IPS DF 19.7 (cell line): ENCODE measurements at places on chromosomes 16 and 17.

GRCh38 chr16:77553130-77553529, 118.3 kb upstream of the ADAMTS18 start:
- DNase-seq = no peak

DNA sequence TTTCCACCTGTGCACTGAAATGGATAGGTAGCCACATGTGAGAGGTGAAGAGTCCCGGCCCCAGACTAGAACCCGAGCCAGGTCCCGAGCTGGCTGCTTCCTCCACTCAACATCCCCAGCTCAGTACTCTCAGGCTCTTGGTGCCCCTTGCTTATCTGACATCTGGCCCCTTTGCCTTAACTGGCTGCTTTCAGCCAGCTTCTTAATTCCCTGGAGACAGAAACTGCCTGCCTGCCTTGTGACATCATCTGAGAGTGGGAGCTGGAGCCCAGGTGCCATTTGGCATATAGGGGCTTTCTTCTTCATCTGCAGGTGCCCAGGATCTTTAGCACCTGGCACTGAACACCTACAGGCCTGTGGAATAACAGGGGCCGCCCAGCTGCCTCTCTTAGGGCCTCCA, 8.9 kb downstream of the CHAD start:
- DNase-seq = no peak

DNA sequence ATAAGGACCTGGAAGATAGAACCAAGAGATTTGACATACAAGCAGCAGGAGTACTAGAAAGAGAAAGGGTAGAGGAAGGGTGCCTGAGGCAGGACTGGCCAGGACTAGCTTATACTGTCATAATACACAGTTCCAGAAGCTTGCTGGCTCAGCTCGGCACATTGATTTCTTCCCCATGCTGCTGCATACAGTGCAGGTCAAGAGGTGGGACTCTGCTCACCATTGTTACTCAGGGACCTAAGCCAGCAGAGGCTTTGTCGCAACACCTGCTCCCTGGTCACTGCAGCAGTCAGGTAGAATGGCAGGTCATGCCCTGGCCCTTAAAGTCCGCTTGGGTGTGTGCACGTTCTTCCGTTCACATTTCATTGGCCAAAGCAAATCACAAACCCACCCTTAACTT, 32.8 kb downstream of the LDHD start:
- DNase-seq = no peak

DNA sequence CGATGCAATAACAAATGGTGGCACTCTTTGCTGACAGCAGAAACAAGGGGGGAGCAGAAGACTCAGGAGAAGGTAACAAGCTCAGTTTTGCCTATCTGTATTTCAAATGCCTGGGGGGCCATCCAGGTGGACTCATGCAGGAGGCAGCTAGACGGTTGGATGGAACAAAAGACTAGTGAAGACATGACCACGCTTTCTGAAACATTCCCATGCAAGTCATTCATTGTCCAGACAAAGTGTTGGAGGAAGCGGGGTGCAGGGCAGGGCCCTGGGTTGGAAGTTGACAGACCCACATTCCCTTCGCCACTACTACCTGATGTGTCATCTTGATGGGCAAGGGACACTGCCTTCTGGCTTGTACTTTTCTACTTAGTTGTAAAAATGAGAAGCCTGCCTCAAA, 29.8 kb upstream of the CRYBA1 start:
- DNase-seq = no peak

GRCh38 chr17:80998748-80999535, 7.3 kb downstream of the CHMP6 start:
- no peak for DNase-seq

DNA sequence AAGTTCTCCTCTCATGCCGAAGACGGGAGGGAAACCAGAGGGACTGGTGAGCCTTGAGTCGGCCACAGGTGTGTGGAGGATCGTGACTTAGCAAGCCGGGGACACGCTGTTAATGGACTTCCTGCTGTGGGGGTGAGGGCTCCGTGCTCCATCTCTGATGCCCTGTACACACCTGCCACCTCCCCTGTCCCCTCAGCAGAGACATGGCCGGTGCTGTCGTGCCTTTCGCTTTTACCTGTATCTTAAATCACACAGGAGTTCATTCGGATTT, 75.9 kb upstream of the ZNF750 start:
- no peak for DNase-seq

- DNase-seq = no peak
These were observed 43.8 kb upstream of the ARHGAP44 start for GRCh38 chr17:12745486-12745885.

DNA sequence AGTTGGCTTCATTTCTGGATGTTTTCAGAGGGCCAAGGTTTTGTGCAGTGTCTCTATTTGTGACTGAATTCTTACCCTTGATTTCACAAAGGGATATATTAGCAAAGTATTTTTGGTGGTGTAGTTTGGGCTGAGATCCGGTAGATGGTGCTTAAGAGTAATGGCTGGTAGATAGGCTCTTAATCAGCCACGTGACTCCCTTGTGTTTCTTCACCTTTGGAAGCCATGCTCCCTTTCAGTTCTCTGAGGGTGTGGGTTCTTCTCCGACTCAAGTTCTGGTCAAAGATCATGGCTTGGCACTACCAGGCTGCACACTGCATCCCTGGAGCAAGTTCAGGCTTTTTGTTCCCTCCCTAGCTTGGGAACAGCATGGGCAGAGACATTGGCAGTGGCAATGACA, 887.3 kb downstream of the CDH8 start:
- no peak for DNase-seq

GRCh38 chr17:82112181-82112913, 14.3 kb upstream of the FASN start:
- no peak for DNase-seq

- DNase-seq = no peak
These were observed 26.0 kb downstream of the SPHK1 start for GRCh38 chr17:76410328-76410965.

DNA sequence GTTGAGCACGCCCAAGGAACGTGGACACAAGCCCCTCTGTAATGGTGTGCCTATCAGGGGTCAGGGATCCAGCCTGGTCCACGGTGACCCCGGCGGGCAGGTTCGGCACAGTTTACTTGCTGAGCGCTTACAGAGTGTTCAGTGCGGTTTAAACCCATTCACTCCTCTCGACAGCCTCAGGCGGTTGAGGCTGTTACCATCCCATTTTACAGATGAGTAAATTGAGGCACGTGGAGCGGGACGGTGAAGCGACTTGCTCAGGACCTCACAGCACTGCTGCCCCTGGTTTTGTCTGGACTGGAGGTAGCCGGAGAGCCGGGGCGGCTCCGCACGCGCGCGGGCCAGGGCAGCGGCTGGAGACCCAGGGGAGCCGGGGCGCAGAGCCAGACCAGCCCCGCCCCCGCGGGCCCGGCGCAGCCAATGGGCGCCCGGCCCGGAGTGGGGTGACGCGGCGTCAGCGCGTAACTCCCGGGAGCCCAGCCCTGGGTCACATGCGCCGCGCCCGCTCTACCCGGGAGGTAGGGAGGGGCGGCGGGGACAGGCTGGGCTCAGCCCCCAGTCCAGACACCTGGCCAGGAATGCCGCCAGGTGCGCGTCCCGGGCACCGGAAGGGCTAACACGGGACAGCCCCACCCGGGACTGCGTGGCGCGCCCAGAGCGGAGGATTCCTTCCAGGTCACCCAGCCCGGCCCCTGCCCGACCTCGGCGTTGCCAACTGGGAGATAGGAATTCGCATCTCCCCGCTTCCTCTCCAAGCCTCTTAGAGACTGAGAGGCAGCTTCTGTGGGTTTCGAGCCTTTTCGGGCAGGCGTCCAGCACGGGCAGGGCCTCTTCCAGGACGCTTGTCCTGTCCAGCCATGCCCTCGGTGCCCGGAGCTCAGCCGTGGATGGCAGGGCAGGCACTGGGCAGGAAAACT, 3.3 kb upstream of the SREBF1 start:
- DNase-seq = no peak

DNA sequence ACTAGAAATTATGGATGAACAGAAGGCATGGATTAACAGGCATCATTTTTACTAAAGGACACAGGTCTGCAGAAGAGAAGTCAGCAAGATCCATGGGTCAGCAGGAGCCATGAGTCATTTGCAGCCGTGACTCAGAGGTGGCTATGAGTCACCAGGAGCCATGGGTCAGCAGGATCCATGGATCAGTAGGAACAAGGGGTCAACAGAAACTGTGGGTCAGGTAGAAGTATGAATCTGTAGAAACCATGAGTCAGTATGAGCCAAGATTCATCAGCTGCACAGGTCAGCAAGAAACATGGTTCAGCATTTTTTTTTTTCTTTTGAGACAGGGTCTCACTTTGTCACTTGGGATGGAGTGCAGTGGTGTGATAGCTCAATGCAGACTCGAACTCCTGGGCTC, 58.2 kb upstream of the HS3ST4 start:
- no peak for DNase-seq

GRCh38 chr17:35559495-35560210, 966 bp downstream of the SLFN14 start:
- DNase-seq = no peak

- no peak for DNase-seq
These were observed 105.0 kb downstream of the XYLT1 start for GRCh38 chr16:17365591-17366298.

DNA sequence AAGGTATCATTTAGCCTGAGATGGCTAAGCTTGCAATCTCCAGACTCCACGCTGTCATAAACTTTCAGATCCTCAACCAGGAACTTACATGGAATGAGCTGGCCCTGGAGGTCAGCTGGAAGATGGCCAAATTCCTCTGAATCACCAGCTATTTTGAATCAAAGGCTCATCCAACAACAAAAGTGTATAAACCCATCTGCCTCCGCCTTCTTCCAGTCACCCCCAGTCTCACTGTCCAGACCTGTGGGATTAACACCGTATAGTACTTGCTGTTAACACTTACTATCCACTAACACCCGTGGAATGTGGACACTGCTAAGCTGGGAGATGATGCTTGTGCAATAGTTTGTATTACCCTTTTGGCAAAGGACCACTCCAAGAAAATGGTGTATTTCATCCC, 1.9 kb upstream of the LCMT1 start:
- no peak for DNase-seq

GRCh38 chr16:4663777-4664465, 29.4 kb upstream of the NUDT16L1 start:
- no peak for DNase-seq

DNA sequence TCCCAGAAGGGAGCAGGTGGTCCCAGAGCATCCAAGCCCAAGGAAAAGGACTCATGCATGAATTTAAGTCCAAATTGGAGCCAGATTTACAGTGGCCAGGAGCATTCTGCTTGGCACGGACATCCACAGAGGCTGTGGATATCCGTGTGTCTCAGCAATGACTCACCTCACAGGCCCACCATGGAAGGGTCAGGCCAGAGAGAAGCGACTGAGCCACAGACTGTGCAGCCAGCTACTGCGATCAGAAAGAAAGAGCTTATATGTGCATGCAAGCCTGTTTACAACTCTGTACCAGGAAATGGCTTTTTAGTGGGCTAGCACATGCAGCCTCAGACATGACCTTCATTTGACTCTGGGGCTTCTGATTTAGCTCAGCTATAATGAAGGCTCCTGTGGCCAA, 231.0 kb downstream of the C16orf95 start:
- no peak for DNase-seq

DNA sequence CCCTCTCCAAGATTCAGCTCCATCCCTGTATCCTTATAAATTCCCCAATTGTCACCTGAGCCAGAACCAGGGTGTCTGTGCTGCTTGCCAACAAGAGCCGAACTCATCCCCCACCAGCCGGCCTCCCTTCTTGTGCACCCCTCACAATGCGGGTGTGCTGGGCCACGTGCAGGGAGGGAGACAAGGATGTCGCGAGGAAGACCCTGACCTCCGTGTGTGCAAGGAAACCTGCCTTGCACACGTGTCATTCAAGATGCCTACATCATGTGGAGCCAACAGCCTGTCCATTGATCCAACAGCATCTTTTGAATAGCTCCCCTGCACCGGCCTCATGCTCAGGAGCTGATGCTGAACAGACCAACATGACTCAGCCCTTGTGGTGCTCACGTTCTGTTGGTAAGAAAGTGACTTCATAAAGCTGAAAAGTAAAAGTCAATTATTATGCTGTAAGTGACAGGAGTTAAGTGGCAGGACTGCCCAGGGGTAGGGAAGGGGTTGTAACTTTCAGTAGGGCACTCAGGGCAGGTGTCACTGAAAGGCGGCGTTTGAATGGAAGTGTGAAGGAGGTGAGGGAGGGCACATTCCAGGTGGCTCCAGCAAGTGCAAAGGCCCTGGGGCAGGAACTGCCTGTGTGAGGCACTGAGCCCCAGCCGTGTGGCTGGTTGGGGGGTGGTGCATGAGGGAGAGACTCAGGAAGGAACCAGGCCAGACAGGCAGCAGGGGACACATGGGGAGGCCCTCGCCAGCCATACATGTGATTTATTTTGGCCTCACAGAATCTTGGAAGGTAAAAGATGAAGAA, 302.2 kb downstream of the FOXL1 start:
- no peak for DNase-seq

GRCh38 chr17:7383742-7384488, 3.0 kb downstream of the TNK1 start:
- DNase-seq = no peak

GRCh38 chr17:15742051-15742795, 10.1 kb downstream of the TBC1D26 start:
- no peak for DNase-seq

- no peak for DNase-seq
These were observed 98.7 kb upstream of the NACA2 start for GRCh38 chr17:61689610-61690180.

DNA sequence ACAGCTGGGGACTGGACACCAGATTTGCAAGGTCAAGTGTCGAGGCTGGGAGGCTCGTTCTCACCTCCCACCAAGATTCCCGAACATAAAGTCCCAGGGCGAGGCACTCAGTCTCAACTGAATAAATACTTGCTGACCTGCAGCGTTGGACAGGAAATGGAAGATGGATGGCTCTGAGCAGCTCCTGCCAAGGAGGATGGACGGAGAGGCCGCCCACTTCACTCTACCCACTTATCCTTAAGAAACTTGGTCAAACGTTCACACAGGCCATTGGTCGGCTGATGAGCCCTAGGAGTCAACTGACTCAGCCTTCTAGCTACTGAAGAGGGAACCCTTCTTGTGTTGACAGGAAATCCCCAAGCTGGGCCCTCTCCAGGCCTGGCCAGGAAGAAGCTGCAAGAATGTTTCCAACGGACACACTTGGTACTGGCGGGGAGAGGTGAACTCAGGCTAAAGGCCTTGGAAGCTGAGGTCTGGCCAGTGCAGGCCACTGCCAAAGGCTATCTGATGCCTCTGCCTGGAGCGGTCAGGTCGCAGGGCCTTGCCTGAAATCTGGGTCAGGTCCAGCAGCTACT, 50.0 kb downstream of the VAC14 start:
- no peak for DNase-seq

GRCh38 chr17:82019690-82020571, 2.7 kb downstream of the CENPX start:
- DNase-seq = no peak
